Heart right ventricle (tissue), 16 donors: ENCODE measurements at places on chromosomes 2 and 18.

DNA sequence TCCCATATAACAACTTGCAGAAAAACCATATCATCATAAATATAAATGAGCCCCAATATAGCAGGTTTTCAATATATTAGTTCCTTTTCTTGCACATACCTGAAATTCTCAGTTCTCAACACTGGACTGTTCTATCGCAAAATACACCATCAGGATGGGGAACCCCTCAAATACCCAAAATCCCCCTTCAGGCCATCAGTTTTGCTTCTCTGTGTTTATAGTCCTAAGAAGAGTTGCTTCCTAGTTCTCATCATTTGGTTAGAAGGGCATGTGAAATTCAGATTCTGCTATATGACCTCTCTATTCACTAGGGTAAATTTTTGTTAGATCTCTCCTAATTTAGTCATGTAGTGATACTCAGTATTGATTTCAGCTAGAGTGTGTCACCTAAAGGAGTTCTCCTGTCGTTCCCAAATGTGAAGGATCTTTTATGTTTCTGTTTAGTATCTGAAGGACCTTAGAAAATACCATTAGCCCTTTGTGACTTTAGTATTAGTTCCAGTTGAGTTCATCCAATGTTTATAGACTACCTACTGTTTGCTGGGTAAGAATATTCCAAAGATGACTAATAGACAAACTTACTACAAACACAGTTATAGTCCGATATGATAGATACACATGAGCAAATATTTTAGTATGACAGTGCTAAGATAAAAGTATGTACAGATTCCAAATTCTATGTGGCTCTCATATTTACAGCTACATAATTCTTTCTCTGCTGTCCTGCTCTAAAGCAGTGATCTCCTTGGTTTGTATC, 115.8 kb downstream of the TTC27 start:
- DNase-seq: no peak

DNA sequence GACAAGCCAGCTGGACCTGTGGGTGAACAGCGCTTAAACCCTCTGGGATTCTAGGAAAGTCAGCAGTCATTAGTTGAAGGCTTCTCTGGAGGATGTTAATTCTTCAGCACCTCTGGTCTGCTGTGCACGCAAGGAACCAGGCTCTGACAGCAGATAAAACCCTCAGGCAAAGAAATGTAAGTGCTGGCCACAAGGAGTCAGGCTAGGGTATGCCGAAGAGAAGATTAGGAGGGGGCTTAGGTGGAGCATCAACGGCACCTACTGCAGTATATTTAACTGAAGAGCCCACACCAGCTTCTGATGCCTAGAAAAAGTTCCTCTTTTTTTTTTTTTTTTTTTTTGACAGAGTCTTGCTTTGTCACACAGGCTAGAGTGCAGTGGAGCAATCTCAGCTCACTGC, 304.2 kb upstream of the MC4R start:
- no peak for DNase-seq

- DNase-seq: no peak
Observed at GRCh38 chr2:158894078-158894477, 74.4 kb upstream of the TANC1 start.

DNA sequence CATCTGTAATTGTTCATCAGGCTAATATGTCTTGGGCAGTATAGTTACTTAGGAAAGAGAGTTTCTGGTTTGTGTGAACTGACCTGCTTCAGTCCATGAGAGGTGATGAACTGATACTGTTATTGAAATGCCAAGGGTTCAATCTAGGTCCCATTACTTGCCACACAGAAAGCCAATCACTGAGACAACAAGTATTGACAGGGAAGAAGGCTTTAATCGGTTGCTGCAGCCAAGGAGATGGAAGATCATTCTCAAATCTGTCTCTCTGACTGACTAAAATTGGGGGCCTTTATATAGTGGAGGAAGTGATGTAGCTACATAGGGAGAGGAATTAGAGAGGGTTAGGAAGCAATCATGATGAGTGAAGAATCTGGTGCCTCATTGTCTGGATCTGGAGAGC, 19.9 kb upstream of the FAM98A start:
- DNase-seq: no peak

DNA sequence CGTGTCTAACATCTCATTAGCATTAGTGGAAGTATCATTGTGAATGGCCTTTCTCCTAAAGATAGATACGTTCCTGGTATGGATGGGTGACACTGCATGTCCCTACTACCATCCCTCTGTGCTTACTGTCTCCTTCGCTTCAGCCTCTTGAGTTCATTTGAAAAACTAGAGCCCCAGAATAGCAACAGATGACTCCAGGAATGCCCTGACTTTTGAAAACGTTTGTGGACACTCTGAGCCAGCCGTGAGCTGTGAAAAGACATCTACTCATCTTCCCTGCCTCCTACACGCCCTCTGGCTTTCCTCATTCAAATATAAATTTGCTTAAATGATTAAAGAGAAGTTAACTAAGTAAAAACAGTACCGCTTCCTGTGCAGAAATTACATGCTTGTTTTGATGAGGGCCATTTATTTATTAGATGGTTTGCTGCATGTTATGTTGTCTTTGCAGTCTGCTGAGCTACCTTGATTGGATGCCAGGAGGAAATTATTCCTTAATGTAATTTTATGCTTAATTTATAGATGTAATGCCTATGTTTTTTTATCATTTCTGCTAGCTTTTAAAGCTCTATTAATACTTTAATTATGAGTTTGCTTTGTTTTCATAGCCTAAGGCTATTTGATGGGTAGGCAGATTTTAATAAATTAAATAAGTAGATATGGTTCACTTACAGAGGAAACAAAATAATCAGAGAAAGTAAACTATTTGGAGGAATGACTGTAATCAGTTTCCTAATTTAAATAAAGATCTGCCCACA, 32.1 kb upstream of the MYO3B start:
- no peak for DNase-seq

GRCh38 chr2:168614172-168615018, 158.3 kb downstream of the CERS6 start:
- DNase-seq: no peak

GRCh38 chr18:61894751-61895524, 2.1 kb upstream of the RNF152 start:
- no peak for DNase-seq

GRCh38 chr2:195318440-195319111, 338.4 kb upstream of the SLC39A10 start:
- no peak for DNase-seq

DNA sequence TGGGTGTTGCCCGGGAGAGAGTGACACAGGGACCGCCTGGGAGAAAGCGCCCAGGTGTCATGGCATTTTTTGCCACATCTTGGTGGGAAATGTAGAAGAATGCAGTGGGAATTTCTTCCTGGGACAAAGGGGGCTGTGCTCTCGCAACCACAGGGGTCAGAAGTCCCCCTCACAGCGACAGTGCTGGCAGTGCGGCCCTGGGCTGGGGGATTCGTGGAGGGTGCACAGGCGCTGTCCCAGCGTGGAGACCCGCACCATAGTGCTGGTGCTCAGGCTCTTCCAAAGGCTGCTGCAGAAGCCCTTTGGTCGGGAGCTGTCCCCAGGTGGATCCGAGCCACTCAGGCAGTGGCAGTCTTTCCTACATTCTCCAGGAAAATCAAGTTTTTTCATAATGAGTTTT, 128.8 kb upstream of the SOX11 start:
- no peak for DNase-seq

GRCh38 chr2:203062126-203062525, 47.5 kb downstream of the NBEAL1 start:
- DNase-seq: no peak

DNA sequence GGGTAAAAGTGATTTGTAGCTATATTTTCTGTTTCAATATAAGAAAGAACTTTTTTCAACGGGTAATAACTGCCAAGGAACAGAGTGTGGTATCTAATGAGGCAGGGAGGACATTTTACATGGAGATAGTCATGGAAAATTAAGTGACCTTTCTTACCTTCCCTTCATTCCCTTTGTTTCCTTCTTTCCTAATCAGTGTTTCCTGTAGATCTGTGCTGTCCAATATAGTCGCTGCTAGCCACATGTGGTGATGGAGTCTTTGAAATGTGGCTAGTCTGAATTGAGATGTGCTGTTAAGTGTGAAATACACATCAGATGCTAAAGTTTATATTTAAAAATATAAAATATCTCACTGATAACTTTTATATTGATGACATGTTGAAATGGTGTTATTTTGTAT, 81.8 kb downstream of the BABAM2 start:
- DNase-seq: no peak

DNA sequence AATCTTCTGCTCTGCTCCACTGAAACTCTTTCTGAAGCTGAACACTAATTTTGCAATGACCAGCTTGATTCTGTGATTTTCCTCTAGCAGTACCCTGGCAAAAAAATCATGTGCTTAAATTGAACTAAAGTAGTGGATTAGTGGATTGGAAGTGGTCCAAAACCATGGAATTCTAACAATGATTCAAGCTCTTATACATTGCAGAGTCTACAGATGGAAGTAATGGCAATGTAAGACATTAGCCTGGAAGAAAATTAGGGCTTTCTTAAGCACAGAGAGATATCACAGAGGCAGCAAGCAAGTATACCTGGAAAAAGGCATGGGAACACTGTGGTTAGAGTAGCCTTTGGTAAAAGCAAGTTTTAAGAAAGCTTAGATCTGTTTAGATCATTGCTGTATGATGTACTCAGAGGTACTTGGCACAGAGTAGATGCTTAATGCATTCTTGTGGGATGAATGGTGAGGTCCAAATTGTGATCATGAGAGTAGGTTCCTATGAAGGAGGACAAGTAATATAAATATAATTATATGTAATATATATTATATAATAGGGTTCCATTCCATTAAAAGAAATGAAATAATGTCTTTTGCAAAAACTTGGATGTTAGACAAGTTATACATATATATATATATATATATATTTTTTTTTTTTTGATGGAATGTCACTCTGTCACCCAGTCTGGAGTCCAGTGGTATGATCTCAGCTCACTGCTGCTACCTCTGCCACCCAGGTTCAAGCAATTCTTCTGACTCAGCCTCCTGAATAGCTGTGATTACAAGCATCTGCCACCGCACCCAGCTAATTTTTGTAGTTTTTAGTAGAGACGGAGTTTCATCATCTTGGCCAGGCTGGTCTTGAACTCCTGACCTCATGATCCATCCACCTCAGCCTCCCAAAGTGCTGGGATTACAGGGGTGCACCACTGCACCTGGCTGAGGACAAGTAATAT, 172.2 kb upstream of the SCN7A start:
- DNase-seq: no peak

- no peak for DNase-seq
Observed at GRCh38 chr18:22827216-22827615, 105.9 kb upstream of the RBBP8 start.

GRCh38 chr2:42296226-42296625, 64.8 kb downstream of the COX7A2L start:
- no peak for DNase-seq

DNA sequence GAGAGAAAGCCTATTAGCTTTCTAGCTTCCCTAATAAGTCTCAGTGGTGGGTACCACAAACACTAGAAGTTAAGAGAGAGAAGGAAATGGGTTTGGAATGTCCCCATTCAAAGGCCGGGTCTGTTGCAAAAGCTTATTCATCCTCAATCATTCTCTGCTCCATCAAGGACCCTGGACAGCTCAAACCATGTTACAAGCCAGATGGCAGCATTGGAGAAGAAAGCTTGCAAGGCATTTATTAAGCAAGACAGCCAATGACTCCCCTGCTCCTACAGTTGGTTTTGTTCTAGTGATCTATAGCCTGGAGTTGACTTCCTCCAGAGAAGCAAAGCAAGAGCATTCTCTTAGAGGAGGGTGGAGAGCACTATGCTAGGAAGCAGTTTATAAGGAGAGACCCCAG, 86.9 kb upstream of the LMAN1 start:
- no peak for DNase-seq

- DNase-seq: no peak
Observed at GRCh38 chr2:216890138-216890537, 30.3 kb upstream of the TNP1 start.

- no peak for DNase-seq
Observed at GRCh38 chr18:58497845-58498244, 131.0 kb downstream of the ALPK2 start.

GRCh38 chr2:13536941-13537340, 820.2 kb downstream of the TRIB2 start:
- no peak for DNase-seq

DNA sequence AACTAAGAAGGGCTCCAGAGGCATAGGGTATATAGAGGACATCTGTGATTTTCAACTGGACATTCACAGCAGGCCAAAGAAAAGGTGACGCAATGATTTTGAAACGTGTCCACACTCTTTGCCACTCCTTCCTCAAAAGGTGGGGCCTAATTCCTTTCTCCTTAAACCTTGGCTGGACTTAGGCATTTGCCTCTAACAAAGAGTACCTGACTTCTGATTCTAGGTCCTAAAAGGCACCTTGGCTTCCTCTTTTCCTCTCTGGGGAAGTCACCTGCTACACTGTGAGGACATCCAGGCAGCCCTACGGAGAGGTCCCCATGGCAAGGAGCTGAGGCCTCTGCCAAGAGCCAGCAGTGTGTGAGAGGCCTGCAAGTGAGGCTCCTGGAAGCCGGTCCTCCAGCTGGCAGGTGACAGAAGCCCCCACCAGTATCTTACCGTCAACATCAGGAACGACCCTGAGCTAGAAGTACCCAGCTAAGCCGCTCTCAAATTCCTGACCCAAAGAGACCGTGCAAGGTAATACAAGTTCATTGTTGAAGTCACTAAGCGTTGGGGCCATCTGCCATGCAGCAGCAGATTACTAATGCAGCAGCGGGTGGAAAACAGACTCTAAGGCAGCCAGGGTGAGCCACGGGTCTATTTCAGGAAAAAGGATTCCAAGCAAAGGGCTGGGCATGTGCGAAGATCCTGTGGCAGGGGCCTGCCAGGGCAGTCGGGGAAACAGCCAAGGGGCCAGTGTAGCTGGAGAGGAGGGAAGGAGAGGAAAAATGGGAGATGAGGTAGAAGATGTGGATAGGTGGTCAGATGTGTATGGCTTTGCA, 7.4 kb upstream of the HES6 start:
- DNase-seq: no peak

GRCh38 chr18:50880119-50880465, 1.2 kb downstream of the ME2 start:
- no peak for DNase-seq

DNA sequence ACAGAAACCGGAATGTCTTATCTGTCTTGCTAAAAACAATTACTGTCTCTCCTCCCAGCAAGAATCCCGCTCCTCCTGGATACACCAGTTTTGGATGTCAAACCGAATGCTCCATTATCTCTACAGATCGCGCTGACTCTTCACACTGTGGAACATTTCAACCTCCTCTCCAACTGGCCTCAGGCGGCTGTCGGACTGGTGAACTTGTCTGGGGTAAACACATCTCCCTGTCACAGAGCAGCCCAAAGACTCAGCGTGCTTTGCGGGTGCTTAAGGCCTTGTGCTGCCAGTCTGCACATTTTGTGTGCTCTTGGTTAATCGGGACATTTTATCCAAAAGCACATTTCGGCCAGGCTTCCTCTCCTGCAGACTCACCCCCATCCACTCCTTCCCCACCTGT, 173.1 kb downstream of the ICOS start:
- DNase-seq: no peak

DNA sequence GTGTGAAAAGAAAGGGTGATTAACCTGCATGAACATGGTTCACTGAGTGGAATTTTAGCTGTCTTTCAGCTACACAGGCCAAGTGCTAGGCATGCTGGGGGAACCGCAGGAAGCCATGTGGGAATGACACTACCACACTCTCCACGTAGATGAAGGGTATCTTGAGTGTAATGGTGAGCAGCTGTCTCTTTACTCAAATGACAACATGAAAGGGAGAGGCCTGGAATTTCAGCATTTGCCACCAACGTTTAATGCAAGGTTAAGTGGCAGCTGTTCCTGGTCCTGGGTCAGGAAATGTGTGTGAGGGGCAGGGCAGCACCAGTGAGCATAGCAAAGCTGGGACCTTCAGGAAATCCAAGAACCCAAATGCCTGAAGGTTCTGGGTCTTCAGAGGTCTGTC, 588.4 kb downstream of the SLC4A3 start:
- DNase-seq: no peak

- DNase-seq: no peak
Observed at GRCh38 chr2:239564587-239564986, 163.8 kb upstream of the HDAC4 start.
